NB4 (cell line): ENCODE measurements at places on chromosomes 4 and X.

GRCh38 chr4:162535121-162535520 lies 371.3 kb upstream of the FSTL5 start:
- DNase-seq = no peak

GRCh38 chr4:36638273-36638811 lies 356.9 kb downstream of the DTHD1 start:
- no peak for DNase-seq

DNA sequence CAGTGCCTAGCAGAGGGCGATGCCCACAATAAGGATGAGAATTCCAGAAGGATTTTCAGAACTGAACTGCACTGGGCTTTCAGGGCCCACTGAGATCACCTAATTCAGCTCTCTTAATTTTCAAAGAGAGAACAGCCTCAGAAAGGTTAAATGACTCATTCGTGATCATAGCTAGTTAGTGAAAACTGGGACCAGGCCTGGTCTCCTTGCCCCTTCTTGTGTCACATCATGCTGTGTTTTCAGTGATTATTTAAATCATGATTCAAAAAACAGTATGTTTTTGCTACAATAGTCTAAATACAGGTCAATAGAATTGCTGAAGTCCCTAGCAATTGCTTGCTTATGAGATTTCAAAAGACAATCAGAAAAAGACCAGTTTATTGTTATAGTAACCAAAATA lies 136.4 kb upstream of the PLAC1 start:
- no peak for DNase-seq

- DNase-seq = no peak
These were observed 654 bp downstream of the ATOH1 start for GRCh38 chr4:93828995-93829819.

DNA sequence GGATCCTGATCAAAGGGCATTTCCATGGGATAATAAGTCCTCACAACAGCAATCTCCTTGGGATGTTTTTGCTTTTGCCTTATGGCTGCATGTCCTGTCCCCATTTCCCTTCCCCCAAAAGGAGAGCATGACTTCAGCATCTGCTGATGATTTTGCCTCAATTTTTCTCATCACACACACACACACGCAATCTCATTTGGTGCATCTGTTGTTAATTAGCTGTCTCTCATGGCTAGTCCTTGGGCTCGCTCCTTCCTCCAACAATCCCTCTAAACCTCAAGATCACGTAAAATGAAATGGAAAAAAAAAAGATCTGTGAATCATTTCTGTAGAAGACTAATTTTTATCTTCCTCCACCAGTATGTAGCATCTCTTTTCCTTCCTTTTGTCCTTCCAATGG lies 153.6 kb downstream of the RBMX2 start:
- DNase-seq = no peak

- DNase-seq = no peak
These were observed 38.5 kb upstream of the PRSS48 start for GRCh38 chr4:151238477-151238876.

GRCh38 chrX:3307881-3308280 lies 38.6 kb downstream of the MXRA5 start:
- DNase-seq = no peak

GRCh38 chr4:15757054-15757453 lies 21.1 kb upstream of the CD38 start:
- DNase-seq = peak; percentile 32

DNA sequence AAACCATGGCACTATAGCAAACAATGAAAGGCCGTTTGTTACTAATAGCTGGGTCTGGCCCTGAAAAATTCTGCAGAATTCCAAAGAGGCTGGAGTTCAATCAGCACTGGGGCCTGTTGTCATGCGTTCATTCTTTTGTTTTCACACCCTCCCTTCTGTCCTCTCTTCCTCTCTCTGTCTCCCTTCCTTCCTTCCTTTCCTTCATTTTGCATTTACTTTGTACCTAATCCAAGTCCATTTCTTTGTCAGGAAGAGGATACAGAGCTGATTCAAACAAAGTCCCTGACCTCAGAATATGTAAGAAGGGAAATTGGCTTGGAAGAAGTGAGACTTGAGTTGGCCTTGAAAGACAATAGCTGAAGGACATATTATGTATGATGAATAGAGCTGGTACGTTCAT lies 119.6 kb upstream of the LDB2 start:
- DNase-seq = no peak

DNA sequence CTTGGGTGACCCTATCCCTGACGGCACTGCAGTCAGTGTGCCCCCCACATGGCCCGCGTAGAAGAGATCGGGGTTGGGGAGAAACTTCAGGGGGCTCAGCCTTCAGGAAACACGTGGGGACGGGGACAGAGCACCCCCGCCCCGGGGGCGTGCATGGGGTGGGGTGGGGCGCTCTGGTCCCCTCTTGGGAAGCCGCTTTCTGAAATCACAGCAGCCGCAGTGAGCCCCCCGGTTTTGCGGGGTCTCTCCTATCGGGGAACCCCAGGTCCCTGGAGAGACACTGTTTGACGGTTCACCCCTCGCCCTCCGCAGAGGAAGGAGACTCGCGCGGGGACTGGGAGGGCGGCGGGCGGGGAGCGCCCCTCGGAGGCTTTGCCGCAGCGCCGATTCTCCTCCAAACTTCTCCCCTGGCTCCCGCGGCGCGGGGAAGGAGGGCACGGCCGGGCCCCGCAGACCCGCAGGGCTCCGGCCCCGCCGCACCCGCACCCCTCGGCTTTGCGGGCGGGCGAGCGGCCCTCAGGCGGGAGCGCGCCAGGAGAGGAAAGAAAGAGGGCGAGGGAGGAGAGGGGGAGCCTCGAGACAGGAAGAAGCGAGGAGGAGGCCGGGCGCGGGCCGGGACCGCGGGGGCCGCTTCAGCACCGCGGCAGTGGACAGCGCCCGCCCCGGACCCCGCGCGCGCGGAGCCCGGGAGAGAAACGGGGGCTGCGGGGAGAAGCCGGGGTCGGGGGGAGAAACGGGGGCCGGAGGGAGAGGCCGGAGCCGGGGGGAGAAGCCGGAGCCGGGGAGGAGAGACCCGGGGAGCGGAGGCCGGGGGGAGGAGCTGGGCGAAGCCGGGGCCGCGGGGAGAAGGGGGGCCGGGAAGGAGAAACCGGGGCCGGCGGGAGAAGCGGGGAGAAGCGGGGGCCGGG lies 612 bp downstream of the CPLX1 start:
- DNase-seq = no peak

- DNase-seq = no peak
These were observed 26.4 kb upstream of the REPS2 start for GRCh38 chrX:16920075-16920474.

GRCh38 chr4:15552557-15553362 lies 83.1 kb downstream of the CC2D2A start:
- no peak for DNase-seq

- DNase-seq = no peak
These were observed 12.5 kb downstream of the RTL8B start for GRCh38 chrX:135009838-135010237.

DNA sequence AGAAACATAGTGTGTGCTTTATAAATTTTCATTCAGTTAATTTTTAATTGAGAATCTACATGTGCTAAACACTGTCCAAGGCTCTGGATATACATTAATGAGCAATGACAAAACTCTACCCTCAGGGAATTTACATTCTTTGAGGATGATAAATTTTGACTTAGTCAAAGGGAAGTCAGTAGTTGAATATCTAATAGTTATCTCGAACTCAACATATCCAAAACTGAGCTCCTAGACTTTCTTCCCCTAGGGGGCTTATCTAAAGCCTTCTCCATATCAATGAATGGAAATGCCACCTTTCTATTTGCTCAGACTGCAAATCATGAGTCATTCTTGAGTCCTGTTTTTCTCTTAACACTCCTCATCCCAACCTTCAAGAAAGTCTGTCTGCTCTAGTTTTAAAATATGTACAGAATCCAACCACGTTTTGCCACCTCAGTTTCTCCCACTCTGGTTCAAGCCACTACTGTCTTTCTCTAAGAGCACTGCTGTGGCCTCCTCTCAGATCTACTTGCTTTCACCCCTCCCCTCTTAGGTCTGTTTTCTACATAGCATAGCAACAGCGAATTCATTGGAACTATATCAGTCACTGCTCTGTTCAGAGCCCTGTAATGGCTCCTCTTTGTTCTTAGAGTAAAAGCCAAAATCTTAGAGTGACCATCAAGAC lies 9.5 kb downstream of the PARM1 start:
- no peak for DNase-seq

- DNase-seq = peak; percentile 6
These were observed 8.8 kb downstream of the GPRASP1 start for GRCh38 chrX:102659790-102660757.

- peak; percentile 55 for DNase-seq
These were observed 54.0 kb downstream of the JADE1 start for GRCh38 chr4:128863312-128864075.
